Cortex of kidney (tissue), 1 donor: ENCODE measurements at places on chromosomes 5 and 9.

- DNase-seq: no peak
Measured at GRCh38 chr5:126182971-126183695, 240.1 kb upstream of the GRAMD2B start.

DNA sequence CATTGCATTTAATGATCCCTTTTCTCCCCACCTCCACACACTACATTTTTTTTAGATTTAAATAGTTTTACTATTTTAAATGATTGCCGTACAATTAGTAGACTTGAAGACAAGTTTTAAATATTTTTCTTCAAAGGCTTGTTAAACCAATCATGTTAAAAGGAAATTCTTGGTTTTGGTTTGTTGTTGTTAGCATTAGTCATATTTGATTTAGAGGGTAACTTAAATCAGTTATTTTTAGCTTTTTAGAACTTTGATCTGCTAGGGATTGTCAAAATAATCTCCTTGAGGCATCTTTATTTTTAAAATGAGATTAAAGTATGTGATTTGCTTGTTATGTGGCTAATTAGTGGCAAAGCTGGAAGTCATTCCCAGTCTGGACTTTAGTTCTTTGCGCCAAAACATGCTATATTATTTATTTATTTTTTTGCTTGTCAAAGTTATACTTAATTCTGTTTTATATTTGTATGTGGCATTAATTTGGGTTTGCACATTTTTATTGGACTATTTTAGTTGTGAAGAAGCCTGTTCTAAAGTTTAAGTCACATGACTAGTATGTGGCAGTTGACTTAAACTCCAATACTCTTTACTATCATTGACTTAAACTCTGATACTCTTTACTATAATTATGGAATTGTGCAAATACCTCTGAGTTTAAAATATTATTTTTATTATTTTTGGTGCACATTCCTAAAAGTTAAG, 14.7 kb downstream of the ITGA1 start:
- no peak for DNase-seq

DNA sequence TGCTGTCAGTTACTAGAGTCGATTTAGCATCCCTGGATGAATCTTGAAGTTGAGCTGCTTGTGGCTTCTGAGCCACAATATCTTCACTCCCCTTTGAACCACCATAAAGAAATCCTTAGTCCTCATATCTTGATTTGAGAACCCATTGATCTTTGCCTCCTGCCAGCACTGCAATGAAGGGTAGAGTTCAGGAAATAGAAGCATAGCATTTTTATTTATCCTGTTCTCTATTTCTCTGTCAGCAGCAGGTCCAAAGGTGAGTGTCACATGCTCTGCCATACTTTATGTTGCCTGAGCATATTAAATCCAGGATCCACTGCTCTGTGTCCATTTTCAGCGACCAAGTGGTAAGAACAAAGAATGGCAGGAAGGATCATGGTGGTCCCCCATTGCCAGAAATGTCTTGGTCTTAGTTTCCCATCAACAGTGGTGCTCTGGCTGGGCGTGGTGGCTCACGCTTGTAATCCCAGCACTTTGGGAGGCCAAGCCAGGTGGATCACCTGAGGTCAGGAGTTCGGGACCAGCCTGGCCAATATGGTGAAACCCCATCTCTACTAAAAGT, 80.2 kb upstream of the PANK3 start:
- no peak for DNase-seq

DNA sequence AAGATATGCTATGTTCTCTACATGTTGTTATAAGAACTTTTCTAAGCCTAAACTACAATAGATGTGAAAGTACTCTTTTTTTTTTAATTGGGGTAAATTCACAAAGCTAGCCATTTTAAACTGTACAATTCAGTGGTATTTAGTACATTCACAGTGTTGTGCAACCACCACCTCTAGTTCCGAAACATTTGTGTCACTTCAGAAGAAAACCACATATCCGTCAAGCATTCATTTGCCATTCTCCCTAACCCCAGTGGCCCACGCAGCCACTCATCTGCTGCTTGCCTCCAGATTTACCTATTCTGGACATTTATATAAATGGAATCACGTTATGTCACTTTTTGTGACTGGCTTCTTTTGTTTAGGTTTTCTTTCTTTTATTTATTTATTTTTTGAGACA, 43.1 kb downstream of the SPTAN1 start:
- no peak for DNase-seq

DNA sequence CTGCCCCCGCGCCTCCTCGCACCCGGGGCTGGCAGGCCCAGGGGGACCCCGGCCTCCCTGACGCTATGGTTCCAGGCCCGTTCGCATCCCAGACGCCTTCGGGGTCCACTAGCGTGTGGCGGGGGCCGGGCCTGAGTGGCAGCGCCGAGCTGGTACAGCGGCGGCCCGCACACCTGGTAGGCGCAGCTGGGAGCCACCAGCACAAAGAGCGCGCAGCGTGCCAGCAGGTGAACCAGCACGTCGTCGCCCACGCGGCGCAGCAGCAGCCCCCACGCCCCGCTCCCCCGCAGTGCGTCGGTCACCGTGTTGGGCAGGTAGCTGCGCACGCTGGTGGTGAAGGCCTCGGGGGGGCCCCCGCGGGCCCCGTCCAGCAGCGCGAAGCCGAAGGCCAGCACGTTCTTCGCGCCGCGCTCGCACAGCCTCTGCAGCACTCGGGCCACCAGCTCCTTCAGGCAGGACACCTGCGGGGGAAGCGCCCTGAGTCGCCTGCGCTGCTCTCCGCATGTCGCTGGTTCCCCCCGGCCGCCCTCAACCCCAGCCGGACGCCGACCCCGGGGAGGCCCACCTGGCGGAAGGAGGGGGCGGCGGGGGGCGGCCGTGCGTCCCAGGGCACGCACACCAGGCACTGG, 548 bp downstream of the TERT start:
- no peak for DNase-seq

DNA sequence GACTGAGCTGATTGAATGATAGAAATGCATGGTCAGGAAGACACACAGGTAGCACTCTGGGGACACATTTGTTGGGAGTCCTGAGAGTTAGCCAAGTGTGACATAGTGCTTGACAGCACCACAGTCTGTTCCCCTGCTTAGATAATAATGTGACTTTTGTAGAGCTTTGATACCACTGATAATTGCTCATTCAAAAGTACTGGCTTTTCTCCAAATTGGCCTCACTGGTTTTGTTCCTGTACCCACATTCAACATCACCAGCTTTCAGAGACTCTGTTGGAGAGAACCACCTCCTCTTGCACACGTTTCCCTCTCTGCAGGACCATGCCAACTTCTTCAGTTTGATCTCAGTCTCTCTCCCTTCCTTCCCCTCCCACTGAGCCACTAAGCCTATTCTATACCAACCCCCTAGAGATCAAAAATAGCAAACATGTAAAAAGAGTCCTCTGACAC, 52.5 kb upstream of the IL7R start:
- DNase-seq: no peak
